Aorta (tissue), 5 donors: ENCODE measurements at places on chromosomes 7 and 10. TPM values are rescaled to one million over a fixed set of nuclear protein-coding genes. Genes with fewer than 3 reads are reported as not detected.
A peak's percentile ranks its signal among the peaks of the same experiment; 100 is the strongest.

CCDC136 gene
- 18.3 TPM for total RNA-seq

FANK1 gene
- total RNA-seq: 1.8 TPM

LRIT1 gene
- not detected for total RNA-seq

OPN4 gene
- total RNA-seq: 0.36 TPM

NKX2-3 gene
- total RNA-seq: 0.60 TPM

ANKRD1 gene
- 0.30 TPM for total RNA-seq

PON1 gene
- total RNA-seq: not detected

CACNB2 gene
- total RNA-seq: 7.6 TPM

DNA sequence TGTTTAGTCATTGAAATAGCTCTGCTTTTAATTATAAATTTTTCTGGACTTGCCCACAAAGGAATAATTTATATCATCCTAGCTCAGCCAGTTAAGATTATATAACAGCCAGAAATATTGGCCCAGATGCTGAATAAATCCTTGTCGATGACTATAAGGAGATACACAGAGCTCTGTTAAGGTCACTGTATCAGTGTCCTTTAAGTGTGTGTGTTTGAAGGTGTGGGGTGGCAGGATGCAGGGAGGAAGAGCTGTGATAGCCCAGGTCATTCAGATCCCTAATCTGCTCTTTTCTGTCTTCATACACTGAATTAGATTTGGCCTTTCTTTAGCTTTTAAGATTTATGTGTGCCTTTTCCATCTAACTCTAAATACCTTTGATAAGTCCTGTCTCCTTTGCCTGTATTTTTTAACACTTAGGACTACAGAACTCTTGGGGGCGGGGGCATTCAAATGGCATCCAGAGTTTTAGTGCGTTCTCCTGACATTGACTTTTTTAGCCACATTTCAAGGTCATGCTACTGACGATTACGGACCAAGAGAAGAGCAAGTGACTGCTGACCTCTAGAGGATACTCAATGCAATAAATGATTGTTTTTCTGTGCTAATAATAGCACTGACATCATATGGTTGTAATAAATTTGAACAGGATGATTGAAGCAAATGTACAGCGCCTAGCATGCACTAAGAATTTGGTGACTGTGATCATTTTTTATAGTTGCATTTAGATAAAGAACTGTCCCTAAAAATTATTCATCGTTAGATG, 172.3 kb downstream of the CACNB2 start:
- no peak for DNase-seq

DNA sequence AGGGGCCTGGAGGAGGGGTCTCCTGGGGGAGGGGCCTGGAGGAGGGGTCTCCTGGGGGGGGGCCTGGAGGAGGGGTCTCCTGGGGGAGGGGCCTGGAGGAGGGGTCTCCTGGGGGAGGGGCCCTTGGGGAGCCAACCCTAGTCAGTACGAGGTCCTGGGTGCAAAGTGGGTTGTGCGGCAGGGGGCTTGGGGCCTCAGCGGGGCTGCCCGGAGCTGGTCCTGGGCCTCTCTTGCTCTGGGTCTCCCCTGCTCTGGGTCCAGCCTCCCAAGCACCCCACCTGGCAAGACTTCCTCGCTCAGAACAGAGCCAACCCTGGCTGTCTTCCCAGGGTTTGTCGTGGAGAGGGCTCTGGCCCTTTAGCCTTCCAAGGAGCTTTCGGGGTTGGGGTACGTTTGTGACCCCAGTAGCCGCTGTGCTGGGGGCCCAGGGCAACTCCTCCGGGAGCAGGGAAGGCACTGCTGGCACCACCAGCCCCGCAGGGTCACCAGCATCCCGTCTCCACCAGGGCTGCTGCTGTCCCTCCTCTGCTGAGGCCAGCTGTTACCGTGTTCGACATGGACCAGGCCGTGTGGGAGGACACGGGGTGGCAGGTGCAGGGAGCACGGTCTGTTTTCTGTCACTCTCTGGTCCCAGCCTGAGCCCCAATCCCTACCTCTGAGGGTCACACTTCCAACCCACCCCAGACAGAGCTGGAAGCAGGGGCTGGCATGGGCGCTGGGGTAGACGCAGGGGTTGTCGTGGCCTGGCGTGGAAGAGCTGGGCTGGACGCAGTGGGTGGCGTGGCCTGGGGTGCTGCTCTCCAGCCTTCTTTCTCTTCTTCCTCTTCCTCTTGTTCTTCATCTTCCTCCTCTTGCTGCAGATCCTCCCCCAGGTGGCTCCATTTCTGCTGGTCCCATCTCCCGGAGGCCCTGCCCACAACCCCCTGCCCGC, 22.8 kb downstream of the PWWP2B start:
- no peak for DNase-seq

DNA sequence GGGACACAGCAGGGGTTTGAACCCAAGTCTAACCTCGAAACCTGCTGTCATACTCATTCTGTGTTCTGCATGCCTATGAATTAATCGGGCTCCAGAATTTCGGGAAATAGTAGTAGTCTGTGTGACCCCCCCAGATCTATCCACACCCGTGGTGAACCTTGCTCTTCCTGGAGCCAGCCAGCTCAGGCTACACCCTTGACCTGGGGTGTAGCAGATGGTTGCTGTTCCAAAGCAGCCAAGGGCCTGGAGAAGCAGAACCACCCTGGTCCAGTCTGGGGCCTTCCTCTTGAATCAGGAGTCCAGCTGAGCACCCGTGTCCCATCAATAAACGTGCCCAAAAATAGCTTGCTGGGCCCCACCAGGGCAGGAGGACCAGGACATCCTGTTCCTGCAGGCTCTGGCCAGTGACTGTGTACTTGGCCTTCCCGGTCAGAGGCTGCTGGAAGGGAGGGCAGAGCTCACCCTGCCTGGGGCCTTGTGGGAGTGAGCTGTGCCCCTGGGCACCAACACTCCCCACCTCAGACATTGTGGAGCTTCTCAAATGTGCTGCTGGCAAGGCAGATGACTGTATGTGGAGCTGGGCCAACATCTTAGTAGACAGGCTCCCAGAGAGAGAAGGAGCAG, 101.2 kb upstream of the ZNF716 start:
- DNase-seq: no peak

GRCh38 chr7:123652406-123652805, 3.3 kb upstream of the LMOD2 start:
- DNase-seq: no peak

DNA sequence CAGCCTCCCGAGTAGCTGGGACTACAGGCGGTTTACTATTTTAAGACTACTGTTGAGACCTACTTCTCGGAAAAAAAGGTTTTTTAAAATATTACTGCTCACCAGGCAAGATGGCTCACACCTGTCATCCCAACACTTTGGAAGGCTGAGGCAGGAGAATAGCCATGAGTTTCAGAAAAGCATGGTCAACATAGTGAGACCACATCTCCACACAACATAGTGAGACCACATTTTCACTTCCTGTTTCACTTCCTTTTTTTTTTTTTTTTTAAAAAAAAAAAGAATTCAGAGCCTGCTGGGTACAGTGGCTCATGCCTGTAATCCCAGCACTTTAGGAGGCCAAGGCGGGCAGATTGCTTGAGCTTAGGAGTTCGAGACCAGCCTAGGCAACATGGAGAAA, 46.5 kb downstream of the SVOPL start:
- no peak for DNase-seq

GRCh38 chr7:75727881-75728593, 10.7 kb downstream of the HIP1 start:
- peak; percentile 50 for DNase-seq

GRCh38 chr7:158120316-158120715, 467.3 kb downstream of the PTPRN2 start:
- no peak for DNase-seq

GRCh38 chr7:111787741-111788140, 225.4 kb upstream of the IMMP2L start:
- DNase-seq: no peak

- no peak for DNase-seq
Observed at GRCh38 chr7:41219276-41219675, 483.6 kb downstream of the INHBA start.

GRCh38 chr10:11509036-11509435, 102.4 kb downstream of the USP6NL start:
- DNase-seq: no peak

- no peak for DNase-seq
Observed at GRCh38 chr10:96814264-96814663, 17.8 kb upstream of the LCOR start.

DNA sequence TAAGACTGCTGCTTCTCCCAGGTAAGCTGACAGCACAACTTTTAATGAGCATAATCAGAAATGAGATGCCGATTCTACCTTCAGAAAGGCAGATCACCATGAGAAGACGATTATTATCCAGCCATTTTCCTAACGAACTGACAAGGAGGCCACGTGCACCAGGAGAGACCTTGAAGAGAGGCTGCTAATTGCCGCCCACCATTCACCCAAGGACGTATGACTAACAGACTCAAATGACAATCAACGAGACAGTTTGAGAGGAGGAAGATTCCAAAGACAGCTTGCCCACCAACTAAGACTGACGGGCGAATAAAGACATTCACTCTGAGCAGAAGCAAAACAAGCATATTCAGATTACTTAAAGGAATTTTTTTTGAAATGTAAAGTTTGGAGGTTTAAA, 301.9 kb upstream of the TAC1 start:
- no peak for DNase-seq

DNA sequence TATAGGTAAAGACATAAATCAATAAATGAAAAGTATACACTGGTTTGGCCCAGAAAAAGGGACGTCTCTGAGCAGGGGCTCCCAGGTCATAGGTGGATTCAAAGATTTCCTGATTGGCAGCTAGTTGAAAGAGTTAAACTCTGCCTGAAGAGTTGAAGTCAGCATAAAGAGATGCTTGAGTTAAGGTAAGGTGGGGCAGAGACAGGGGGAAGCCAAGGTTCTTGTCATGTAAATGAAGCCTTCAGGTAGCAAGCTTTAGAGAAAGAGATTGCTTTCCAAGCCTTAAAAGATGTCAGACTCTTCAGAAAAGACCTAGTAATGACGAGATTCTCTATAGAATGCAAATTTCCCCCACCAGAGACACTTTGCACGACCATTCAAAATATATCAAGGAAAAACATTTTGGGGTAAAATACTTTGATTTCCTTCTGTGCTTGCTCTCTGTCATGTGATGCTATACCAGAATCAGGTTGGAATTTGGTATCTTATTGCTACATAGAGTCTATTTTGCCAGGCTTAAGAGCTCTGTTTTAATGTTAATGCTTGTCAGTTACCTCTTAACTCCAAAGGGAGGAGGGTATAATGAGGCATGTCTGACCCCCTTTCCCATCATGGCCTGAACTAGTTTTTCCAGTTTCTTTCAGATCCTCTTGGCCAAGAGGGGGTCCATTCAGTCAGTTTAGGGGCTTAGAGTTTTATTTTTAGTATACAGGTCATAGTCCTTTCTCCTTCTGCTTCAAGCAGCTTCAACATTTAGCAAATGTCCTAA, 429.6 kb downstream of the ADRA2A start:
- DNase-seq: no peak

DNA sequence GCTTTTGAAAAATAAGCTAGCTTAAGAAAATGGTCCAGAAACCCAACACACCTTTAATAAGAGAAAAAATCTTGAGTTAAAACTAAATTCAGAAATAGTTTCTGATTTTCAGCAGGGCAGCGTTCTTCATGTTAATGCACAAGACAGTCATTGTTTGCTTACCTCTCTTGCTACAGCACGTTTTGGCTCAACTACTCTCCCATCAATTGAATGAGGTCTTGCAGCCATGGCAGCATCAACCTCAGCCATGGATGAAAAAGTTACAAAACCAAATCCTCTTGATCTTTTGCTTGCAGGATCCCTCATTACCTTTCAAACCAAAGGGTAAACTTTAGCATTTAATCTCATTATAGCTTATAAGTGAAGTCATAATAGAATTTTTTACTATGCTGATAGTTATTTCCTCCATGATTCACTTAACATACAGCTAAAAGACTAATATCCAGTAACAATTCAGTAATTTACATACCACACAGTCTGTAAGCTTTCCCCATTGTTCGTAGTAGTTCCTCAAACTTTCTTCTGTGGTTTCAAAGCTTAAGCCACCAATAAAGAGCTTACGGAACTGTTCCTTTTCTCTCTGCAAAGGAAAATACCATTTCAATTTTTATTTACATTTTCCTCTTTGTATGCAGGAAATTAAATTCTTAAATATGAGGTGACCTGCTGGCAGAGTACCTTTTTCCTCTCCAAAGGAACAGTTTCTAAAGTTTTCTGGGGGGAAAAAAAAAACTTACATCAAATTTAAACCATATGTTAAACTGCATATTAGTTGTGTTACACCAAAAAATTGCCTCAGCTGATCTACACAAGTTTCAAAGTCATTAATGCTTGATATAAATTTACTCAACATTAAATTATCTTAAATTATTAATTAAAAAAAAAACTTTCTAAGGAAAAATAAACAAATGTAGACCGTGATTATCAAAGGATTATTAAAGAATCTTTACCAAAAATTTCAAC, 3.1 kb downstream of the HNRNPA2B1 start:
- no peak for DNase-seq

- DNase-seq: no peak
Observed at GRCh38 chr10:34434119-34434594, 380.9 kb downstream of the PARD3 start.

GRCh38 chr10:62903828-62904227, 87.7 kb upstream of the EGR2 start:
- no peak for DNase-seq

- no peak for DNase-seq
Observed at GRCh38 chr7:146235195-146235594, 118.6 kb downstream of the CNTNAP2 start.

DNA sequence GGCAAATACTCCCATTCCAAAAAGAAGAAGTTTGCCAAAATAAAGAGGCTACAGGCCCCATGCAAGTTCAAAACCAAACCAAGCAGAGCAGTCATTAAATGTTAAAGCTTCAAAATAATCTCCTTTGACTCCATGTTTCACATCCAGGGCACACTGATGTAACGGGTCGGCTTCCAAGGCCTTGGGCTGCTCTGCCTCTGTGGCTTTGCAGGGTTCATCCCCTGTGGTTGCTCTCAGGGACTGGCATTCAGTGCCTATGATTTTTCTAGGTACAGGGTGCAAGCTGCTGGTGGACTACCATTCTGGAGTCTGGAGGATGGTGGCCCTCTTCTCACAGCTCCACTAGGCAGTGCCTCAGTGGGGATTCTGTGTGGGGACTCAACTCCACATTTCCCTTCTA, 971.6 kb upstream of the MBL2 start:
- DNase-seq: no peak

DNA sequence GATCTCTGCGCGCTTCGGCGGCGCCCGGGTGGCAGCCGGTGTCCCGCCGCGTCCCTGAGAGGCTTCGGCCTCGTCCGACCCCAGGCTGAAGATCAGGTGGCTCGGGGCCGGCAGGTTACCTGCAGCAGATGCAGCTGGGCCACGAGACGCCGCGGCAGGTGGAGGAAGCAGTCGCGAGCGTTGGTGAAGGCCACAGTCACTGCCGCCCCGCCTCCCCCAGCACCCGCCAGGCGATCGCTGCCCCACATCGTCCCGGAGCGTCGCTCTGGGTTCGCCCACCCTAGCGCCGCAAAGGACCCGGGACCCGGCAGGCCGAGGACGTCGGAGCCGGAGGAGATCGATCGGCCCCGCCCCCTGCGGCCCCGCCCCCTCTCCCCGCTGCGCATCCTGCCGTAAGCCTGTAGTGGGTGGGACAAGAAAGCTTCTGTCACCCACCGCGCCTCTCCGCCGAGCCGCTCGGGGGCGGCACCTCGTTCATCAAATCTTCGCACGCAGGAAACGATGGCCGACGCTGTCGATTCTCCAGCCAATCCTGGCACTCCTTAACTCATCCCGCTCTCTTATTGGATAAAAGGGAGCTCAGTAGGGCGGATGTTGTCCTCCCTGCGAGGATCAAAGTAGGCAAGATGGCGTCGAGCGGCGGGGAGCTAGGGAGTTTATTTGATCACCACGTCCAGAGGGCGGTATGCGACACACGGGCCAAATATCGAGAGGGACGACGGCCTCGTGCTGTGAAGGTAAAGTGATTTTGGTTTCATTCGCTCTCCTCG, at the start of the genes PEX1 and RBM48:
PEX1 (minus strand) TSS at position 333 of the 770 bp plus-strand sequence; CDS start at position 248, 85 bp downstream.
RBM48 (plus strand) TSS at position 608 of the 770 bp plus-strand sequence; CDS start at position 627, 19 bp downstream.
- peak; percentile 98 for DNase-seq

- DNase-seq: no peak
Observed at GRCh38 chr7:80634505-80634904, 3.9 kb upstream of the CD36 start.
